Type B pancreatic cell (in vitro differentiated cells): ENCODE measurements at places on chromosomes 4 and X. TPM values are rescaled to one million over a fixed set of nuclear protein-coding genes. Genes with fewer than 3 reads are reported as not detected.

Gene CPZ
- total RNA-seq: 4.9 and 12.6 TPM in 2 replicates

Gene VEGFD
- total RNA-seq: 0.83 and 20.5 TPM in 2 replicates

Gene TSC22D3
- 21.0 and 34.2 TPM in 2 replicates for total RNA-seq

Gene C4orf50
- total RNA-seq: 0.19 and 0.52 TPM in 2 replicates

Gene ADH7
- 0.17 and 0.83 TPM in 2 replicates for total RNA-seq

Gene NXF2B
- total RNA-seq: 0.17 and 0.64 TPM in 2 replicates

Gene NKX3-2
- total RNA-seq: 0.79 and 6.0 TPM in 2 replicates

Gene JADE3
- 17.0 and 21.1 TPM in 2 replicates for total RNA-seq

Gene DMP1
- 0.12 TPM in 1 of 2 replicates, not detected in the other for total RNA-seq

Gene MAPK10
- 7.9 and 19.1 TPM in 2 replicates for total RNA-seq

Gene SGMS2
- total RNA-seq: 25.8 and 79.0 TPM in 2 replicates

Gene PAGE2B
- not detected in 2 replicates for total RNA-seq

Gene DCAF8L2
- not detected in 2 replicates for total RNA-seq

Gene QRFPR
- 0.29 and 1.4 TPM in 2 replicates for total RNA-seq

Gene TMPRSS11B
- total RNA-seq: 1.0 and 3.1 TPM in 2 replicates
